ENCODE measurements at places on chromosomes 5 and 9. TPM values are rescaled to one million over a fixed set of nuclear protein-coding genes. Genes with fewer than 3 reads are reported as not detected.

PCDHA12 gene
- 0.11 TPM for polyA plus RNA-seq

IL3 gene
- polyA plus RNA-seq: not detected

PTTG1 gene
- polyA plus RNA-seq: 83.6 TPM

GRCh38 chr5:927172-928015, 34.7 kb downstream of the TRIP13 start:
- no peak for DNase-seq

DNA sequence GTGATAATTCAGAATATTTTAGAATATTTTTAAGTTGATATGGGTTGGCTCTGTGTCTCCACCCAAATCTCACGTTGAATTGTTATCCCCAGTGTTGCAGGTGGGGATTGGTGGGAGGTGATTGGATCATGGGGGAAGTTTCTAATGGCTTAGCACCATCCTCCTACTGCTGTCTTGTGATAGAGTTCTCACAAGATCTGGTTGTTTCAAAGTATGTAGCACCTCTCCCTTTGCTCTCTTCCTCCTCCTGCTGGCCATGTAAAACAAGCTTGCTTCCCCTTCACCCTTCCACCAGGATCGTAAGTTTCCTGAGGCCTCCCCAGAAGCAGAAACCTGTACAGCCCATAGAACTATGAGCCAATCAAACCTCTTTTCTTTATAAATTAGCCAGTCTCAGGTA, 214.6 kb upstream of the C9orf72 start:
- no peak for DNase-seq

DNA sequence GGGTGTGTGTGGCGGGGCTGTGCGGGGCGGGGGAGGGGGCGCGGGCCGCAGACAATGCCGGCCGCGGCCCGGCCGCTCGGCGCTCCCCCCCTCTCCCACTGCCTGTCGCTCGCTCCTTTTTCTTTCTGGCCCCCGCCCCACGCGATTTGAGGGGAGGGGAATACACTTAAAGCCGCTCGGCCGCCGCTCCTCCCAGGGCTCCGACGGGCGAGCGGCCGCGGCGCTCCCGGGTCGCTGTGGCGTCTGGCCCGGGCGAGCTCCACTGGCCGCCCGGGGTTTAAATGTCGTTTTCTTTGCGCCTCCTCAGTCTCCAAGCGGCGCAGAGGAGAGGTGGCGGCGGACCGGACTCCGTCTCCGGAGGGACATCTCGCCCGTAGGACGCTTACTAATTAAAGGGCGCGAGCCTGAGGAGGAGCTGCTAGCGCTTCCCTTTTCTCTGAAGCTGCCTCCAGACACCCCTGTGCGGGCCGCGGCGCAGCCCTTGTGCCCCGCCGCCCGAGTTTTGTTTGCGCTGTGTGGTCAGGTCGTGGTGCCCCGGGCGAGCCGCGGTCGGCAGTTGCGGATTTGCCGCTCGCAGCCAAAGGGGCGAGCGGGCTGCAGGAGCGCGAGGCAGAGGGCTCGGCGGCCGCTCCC, 1.4 kb downstream of the ZSWIM6 start:
- DNase-seq: no peak

GRCh38 chr5:66903709-66904108, 292.9 kb downstream of the CD180 start:
- DNase-seq: no peak

GRCh38 chr5:113283558-113283957, 151.2 kb downstream of the TSSK1B start:
- no peak for DNase-seq

GRCh38 chr9:82488313-82489200, 500.0 kb downstream of the SPATA31D1 start:
- DNase-seq: peak; percentile 83

DNA sequence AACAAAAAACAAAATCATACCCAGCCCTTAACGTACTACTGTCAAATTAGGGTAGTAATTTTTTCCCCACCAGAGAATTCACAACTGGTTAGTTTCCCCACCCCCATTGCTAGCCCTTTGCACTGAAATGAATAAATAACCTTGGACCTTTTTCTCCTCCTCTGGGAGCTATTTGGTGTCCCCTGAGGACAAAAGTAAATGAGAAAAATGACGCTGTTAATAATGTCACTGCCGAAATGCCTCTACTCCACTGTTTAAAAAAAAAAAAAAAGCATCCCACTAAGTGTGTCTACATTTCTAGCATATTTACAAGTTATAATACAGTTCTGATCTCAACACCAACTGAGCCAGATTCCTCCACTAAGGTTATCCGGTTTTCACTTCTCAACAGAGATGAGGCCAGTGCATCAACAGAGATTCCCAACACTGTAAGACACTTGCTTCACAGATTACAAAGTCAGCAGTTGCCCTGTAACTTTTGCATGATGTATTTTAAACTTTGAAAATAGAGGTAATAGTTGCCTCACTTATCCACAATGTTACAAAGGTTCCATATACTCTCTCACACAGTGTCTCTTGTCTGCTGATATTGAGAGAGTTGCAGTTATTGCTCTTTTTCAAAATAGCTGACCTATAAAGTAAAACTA, 5.1 kb upstream of the NFIB start:
- DNase-seq: no peak

DNA sequence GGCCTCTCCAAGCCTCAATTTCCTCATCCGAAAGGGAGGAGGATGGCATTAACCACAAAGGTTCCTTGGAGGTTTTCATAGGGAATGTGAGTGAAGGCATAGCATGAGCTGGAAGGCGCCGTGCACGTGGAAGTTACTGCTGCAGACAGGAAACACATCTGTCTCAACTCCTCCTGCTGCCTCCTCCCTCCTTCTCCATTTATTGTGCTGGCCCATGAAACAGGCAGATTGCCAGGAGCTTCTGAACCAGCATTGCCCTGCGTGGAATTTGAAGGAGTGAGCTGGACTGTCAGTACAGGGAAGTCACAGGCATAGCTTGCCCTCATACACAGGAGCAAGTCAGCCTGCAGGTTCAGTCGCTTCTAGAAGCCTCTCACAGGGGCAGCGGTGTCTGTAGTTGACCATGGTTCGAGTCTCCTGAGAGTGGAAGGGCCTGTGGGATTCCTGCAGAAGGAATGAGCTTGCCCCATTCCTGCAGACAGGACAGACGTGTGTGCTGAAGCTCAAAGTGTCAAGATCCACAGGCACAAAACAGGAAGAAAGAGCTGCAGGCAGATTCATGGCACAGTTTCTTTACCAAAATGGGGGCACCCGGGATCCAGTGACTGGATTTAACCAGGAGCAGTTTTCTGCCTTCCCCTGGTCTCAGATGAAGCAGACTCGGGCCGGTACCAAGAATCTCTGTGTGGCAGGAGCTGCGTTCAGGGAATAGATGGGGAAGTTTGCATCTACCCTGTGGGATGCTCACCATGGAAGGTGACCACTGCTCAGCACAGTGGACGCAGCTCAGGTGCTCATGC, 48.7 kb upstream of the CTSL start:
- no peak for DNase-seq

All from renal cortex interstitium (tissue), 15 donors.